ENCODE measurements at places on chromosomes 12 and 14.

- DNase-seq = no peak
Measured at GRCh38 chr12:44848703-44849085, 27.4 kb downstream of the NELL2 start.

DNA sequence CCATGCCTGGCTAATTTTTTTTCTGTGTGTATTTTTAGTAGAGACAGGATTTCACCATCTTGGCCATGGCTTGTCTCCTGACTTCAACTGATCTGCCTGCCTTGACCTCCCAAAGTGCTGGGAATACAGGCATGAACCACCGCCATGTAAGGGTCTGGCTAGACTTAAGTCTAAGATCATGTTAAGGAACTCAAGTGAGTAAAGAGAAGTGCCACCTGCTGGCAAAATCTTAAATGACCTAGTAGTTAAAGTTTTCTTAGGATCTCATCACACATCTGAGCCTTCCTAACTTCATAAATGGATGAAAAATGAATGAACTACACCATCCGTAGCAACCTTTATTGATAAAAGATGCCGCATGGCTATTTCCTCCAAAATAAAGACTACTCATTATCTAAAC is 1.7 kb upstream of the C12orf56 start:
- peak; percentile 31 for DNase-seq

GRCh38 chr12:64010069-64010686 is 165.7 kb downstream of the SRGAP1 start:
- peak; percentile 23 for DNase-seq

GRCh38 chr14:64855721-64856528 is 23.8 kb downstream of the SPTB start:
- DNase-seq = peak; percentile 23

DNA sequence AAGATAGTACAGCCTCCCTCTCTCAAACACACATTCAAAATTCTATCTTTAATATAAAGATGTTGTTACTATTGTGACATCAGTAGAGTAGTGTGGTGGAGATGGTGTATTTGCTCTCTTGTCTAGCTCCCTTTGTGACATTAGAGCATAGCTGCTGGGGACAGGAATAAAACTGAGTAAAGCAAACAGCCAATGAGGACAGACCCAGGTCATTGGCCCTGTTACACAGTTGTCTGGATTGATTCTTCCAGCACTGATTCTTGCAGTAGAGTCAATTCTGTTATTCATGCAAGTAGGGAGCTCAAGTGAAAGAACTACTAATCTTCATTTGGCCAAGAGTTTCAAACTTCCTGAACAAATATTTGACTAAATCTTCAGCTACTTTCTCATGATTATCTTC is 72.4 kb downstream of the SCN8A start:
- DNase-seq = no peak

DNA sequence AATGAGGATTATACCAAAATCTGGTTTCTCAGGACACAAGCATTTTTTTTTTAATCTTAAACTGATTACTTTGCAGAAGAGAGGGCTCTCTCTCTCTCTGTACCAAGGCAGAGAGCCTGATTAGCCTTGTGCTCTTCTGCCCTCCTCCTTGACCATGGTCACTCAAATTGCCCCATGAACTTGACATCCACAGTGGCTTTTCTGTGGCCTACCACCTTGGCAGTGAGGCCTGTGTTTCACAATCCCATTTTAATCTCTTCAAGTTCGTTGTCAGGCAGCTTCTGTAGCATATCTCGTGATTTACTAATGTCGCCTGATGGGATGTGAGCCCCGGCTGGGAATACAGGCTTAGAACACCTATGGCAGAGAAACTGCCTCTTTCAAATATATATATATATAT is 30.7 kb upstream of the PWP1 start:
- no peak for DNase-seq

- no peak for DNase-seq
Measured at GRCh38 chr14:77641534-77642341, 25.3 kb upstream of the SPTLC2 start.

GRCh38 chr12:13203034-13203922 is 6.8 kb downstream of the EMP1 start:
- peak; percentile 26 for DNase-seq

- DNase-seq = no peak
Measured at GRCh38 chr14:73269729-73270531, 32.6 kb downstream of the PAPLN start.

- peak; percentile 32 for DNase-seq
Measured at GRCh38 chr14:82398256-82398655, 864.6 kb upstream of the SEL1L start.

GRCh38 chr14:49280566-49280965 is 305.6 kb downstream of the RPS29 start:
- peak; percentile 73 for DNase-seq

- DNase-seq = no peak
Measured at GRCh38 chr14:64826333-64826732, 53.4 kb downstream of the SPTB start.

DNA sequence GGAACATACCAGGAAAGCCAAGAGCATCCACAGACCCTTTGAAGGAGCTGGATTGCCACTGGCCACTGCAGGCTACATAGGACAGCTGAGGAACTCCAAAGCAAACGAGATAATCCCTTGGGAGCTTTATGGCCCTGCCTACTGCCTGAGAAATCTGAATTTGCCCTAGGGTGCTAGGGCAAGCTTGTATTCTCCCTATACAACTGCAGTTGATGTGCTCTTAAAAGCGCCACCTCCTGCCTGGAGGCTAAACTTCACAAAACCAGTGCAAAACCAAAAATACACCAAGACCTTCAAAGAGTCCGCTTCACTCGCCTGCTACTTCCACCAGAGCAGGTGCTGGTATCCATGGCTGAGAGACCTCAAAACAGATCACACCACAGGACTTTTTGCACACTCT is 99.6 kb upstream of the KRR1 start:
- peak; percentile 33 for DNase-seq

GRCh38 chr12:57793920-57794319 is 11.3 kb downstream of the TSFM start:
- DNase-seq = no peak

DNA sequence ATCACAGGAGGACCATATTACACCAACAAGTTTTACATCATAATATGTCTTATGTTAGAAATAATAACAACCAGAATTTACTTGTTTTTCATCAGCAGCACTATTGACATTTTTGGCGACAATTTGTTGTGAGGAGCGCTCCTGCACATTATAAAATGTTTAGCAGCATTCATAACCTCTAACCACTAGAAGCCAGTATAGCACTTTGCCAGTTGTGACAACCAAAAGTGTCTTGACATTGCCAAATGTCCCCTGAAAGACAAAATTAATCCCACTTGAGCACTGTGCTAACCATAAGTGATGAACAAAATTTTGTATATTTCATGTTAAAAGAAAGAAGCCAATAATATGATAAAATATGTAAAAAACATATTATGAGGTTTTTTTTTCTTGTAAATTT is 356.9 kb upstream of the LMO3 start:
- peak; percentile 11 for DNase-seq

GRCh38 chr12:107779077-107779831 is 4.8 kb downstream of the ASCL4 start:
- no peak for DNase-seq

DNA sequence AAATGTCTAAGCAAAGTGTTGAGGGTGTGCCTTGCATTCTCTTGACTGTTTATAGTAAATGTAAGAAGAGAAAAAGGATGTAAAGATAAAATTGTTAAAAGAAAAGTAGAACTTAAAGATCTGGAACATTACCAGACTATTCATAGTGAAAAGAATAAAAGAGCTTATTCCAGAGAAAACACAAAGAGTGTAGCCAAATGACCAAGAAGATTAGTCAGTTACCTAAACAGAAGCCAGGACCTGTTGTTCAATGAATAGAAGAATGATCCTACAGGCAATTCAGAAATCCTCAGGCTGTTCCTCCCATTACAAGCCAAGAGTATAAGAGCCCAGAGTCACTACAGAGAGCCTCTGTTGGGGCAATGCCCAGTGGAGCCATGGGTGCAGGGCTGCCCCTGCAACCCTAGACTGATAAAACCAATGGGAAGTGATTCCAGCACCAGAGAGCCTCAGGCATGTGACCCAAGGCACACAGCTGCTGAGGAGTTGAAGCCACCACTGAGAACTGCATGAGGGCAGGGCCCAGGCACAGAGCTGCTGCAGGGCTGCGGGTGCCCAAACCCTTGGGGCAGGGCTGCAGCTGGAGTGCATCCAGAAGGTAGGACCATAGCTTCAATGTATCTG is 91.1 kb upstream of the SLC38A4 start:
- DNase-seq = no peak

GRCh38 chr14:56125772-56126636 is 7.8 kb downstream of the PELI2 start:
- DNase-seq = peak; percentile 73

- no peak for DNase-seq
Measured at GRCh38 chr12:124040291-124040690, 67.3 kb downstream of the ZNF664 start.

GRCh38 chr12:109844983-109845823 is 12.0 kb upstream of the TRPV4 start:
- peak; percentile 87 for DNase-seq

DNA sequence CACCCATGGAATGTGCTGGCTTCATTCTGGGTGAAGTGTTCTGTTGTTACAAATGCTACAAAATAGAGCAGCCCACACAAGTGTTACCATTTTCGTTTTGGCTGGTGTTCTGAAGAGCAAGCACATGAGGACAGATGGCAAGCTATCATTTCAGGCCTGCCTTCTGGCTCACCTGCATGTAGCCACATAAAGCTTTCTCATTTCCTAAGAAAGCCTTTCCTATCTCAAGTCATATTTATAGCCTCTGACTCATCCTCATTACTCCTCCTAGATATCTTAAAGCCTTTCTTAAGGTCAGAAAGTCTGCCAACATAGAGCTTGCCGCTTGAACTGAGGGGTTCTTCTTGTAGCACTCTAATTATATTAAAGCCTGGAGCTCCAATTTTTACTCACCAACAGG is 89.0 kb downstream of the PTPRR start:
- no peak for DNase-seq

DNA sequence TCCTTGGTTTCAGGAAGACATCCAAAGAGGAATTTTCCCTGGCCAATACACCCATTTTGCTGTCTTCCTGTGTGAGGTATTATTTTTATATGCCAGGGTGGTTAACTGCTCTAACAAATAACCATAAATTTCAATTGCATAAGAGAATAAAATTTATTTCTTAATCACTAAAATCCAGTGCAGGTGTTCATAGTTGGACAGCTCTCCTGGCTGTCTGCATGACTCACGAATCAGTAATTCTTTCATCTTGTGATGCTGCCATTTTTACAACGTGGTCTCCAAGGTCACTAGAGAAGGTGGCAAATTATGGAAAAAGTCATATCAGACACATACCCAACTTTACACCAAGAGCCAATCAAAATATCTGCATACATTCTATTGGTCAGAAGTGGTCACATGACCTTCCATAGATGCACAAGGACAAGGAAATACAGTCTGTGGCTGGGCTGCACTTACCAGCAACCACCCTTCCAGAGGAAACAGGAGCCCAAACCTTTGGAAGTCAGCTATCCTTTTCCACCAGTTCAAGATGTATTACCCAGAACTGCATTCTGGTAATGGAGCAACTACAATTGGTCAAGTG is 193.5 kb upstream of the PLEKHG7 start:
- no peak for DNase-seq

GRCh38 chr12:64332296-64332695 is 58.3 kb downstream of the C12orf56 start:
- DNase-seq = no peak

DNA sequence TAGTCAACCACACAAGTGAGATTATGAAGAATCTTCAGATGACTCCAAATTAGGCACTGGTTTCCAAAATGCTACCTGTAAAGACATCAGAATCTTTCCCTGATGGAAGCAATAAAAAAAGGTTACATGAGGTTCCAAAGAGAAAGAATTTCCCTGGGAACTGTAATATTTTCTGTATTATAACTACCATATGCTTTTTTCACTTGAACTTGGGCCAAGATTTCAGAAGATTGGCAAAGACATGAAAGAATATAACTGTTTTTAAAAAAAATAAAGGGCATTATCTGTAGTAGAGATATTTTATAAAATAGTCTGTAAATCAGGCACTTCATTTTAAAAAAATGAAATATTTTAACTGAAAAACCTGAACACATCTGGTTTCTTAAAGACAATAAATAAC is 12.9 kb downstream of the HECTD1 start:
- DNase-seq = no peak

DNA sequence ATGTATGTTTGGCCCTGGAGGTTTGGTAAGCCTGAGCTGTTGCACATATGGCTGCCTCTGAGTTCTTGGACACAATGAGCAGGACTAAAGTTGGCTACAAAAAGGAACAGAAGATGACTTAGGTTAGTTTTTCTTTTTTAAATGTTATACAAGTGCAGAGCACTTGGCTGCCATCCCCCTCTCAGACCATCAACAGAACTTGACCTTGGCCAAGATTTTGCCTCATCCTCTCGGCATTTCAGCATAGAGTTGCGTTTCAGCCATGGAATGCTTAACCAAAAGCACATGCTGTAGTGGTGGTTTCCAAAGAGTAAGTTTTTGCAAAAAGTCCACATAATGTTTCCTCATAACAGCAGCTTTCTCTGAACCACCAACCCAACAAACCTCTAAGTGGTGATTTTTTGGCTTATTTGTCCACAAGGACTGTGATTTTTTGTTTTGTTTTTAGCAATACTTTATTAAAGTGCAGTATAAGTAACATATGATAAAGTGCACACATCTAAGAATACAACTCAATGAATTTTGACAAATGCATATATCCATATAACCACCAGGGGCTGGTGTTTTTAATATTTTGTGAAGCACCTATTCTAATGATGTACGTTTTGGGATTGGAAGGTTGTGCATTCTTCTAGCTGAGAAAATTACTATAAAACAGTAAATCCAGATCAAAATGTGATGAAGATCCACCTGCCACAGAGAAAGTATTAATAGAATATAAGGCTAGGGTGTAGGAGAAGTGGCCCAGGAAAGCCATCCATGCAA is 12.1 kb upstream of the GALNT16 start:
- DNase-seq = no peak

DNA sequence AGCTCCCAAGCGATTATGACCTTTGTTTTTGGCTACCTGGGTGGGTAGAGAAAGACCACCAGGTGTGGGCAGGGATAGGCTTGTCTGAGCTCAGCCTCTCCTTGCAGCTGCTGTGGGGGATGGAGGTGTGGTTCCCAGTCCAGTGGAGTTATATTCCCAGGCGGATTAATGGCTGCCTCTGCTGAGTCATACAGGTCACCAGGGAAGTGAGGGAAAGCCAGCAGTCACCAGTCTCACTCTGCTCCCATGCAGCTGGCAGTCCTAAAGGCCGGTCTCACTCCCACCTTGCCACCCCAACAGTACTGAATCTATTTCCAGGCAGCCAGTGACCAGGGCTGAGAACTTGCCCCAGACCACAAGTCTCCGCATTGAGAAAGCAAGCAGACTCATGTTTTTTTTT is 399.2 kb downstream of the VRK1 start:
- no peak for DNase-seq

DNA sequence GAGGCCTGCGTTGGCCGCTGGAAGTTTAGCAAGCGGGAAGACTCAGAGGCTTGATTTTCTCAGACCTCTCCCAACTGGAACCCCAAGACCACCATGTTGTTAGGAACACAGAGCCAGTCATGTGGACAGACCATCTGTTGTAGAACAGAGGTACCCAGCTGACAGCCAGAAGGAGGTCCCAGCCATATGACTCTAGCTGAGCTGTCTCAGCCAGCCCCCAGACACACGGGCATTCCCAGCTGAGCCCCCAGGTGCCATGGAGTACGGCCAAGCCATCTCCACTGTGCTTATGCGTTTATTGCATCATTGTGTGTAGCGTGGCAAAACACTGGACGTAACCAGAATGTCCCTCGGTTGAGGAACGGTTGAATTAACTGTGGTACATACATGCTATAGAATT is 421.9 kb downstream of the TMEM132D start:
- DNase-seq = peak; percentile 12

GRCh38 chr12:109771746-109772621 is 58.4 kb downstream of the FAM222A start:
- peak; percentile 24 for DNase-seq
